ENCODE measurements at places on chromosomes 2 and 18. TPM values are rescaled to one million over a fixed set of nuclear protein-coding genes. Genes with fewer than 3 reads are reported as not detected.
A peak's percentile ranks its signal among the peaks of the same experiment; 100 is the strongest.

- H3K36me3 ChIP-seq, result no peaks in the 10 kb centered on the region
- H3K27me3 ChIP-seq, result no peaks in the 10 kb centered on the region
- H3K4me1 ChIP-seq, result no peaks in the 10 kb centered on the region
- DNase-seq, result no peak
Measured at GRCh38 chr2:142940606-142941223, 63.3 kb downstream of the KYNU start.

- no peak overlapping the region for H3K27ac ChIP-seq
- no peaks in the 10 kb centered on the region for H3K36me3 ChIP-seq
- H3K27me3 ChIP-seq, result no peaks in the 10 kb centered on the region
- H3K4me1 ChIP-seq, result no peaks in the 10 kb centered on the region
- no peak overlapping the region for H3K4me3 ChIP-seq
- DNase-seq, result no peak
Measured at GRCh38 chr2:103959174-103960128, 894.5 kb upstream of the POU3F3 start.

DNA sequence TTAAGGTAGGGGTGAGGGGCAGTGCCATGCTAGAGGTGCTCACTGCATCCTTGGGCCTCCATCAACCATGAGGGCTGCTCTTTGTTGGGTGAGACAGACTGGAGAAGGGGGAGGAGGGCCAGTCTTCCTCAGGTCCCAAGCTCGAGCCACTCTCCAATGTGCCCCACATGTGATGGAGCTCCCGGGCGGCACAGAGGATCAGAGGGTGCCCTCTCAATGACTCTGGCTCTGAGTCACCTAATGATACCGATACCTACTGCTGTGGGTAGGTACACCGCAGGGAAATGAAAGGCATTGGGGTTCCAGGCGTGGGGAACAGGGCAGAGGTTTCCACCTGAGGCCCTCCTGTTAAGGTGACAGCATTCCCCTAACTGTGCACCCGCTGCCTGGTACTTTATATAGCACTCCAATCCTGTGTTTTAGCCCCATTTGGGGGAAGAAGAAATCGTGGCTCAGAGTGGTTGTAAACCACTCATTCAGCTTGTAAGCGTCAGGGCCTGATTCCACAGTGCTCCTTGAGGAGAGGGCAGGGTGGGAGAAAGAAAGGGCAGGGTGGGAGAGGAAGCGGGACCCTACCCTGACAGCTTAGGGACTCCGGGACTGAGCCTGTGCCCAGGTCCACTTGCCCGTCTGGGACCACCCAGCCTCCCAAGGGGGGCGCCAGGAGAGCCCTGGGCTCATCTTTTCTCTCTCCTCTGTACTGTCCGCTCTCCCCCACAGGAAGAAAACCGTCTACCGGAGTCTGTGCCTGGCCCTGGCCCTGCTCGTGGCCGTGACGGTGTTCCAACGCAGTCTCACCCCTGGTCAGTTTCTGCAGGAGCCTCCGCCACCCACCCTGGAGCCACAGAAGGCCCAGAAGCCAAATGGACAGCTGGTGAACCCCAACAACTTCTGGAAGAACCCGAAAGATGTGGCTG, 1.8 kb downstream of the B3GNT7 start:
- no peaks in the 10 kb centered on the region for H3K27me3 ChIP-seq
- H3K36me3 ChIP-seq, result peaks cover 10% of the 10 kb centered on the region
- H3K27ac ChIP-seq, result peak overlapping the region; percentile 4
- no peak for DNase-seq
- H3K4me3 ChIP-seq, result no peak overlapping the region

DNA sequence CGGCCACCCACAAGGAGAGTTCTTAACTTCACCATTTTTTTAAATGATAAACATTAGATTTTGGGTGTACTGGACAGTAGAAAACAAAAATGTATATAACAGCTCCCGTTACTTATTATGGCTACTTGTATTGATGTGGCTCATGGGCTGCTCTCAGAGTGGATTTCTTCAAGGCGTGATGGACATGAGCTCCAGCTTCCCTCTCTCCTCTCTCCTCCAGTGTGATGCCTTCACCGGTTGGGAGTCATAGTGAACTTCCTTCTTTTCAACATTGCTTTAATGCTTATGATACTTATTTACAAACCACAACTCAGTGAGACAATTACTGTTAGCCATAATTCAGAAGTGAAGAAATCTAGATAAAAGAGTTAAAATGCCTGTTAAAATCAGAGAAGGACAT, 515.2 kb downstream of the RNF144A start:
- no peak overlapping the region for H3K4me3 ChIP-seq
- no peak for DNase-seq
- no peak overlapping the region for H3K27ac ChIP-seq

DNA sequence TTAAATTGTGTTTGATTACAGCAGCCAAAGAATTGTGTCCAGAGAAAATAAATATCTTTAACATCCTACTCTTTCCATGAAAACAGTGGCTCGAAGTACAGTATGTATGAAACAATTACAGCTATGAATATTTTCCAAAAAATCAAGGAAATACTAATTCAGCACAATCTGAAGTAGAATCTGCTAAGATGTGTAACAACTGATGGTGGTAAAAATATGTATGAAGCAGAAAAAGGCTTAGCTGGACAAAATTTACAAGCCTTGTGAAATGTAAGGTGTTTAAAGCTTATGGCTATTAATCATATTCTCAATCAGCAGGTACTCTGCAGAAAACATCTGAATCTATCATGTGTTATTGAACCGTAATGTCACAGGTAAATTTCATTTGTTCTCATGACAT, 16.6 kb downstream of the DYM start:
- H3K27me3 ChIP-seq, result no peaks in the 10 kb centered on the region
- H3K36me3 ChIP-seq, result no peaks in the 10 kb centered on the region
- no peak overlapping the region for H3K4me3 ChIP-seq
- DNase-seq, result no peak
- no peak overlapping the region for H3K27ac ChIP-seq
- no peaks in the 10 kb centered on the region for H3K4me1 ChIP-seq

- DNase-seq, result no peak
- no peak overlapping the region for H3K27ac ChIP-seq
- H3K4me3 ChIP-seq, result no peak overlapping the region
- H3K4me1 ChIP-seq, result no peaks in the 10 kb centered on the region
Measured at GRCh38 chr2:8433390-8433789, 248.5 kb upstream of the ID2 start.

Gene MTERF4
- total RNA-seq, result 24.6 TPM

Gene DSG1
- total RNA-seq, result not detected

Gene SCN2A
- total RNA-seq, result not detected
